ENCODE measurements at places on chromosomes 6 and 20. TPM values are rescaled to one million over a fixed set of nuclear protein-coding genes. Genes with fewer than 3 reads are reported as not detected.

SMPDL3A gene
- total RNA-seq, result 20.7 TPM

SNAP25 gene
- 3.5 TPM for total RNA-seq

ARFGEF3 gene
- 1.1 TPM for total RNA-seq

CRISP2 gene
- total RNA-seq, result not detected

RIMS4 gene
- 1.3 TPM for total RNA-seq

RNF182 gene
- 1.1 TPM for total RNA-seq

GRCh38 chr6:33126101-33126714 is 50.4 kb downstream of the HLA-DPB1 start:
- DNase-seq, result no peak

- DNase-seq, result no peak
Observed at GRCh38 chr20:42703744-42704143, 486.0 kb downstream of the PTPRT start.

DNA sequence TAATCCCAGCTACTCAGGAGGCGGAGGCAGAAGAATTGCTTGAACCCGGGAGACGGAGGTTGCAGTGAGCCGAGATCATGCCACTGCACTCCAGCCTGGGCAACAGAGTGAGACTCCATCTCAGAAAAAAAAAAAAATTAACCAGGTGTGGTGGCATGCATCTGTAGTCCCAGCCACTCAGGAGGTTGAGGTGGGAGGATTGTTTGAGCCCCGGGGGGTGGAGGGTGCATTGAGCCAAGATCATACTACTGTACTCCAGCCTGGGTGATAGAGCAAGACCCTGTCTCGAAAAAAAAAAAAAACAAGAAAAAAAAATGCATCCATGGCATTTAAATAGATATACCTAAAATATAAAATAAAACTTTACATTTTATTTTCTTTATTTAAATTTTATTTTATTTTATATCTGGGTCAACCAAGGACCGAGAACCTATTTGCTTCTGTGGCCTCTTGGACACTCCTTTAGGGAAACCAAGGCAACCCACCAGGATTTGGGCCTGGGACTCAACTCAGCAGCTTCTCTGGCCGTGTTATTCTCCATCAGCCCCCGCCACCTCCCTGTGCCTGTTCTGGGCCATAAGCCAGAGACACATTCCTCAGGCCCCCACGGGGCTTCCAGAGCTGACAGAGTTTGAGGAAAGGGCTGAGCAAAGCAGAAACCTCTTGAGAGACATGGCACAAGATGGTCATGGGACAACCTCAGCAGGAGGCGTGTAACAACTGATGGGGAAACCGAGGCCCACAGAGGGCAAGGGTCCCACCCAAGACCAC is 6.2 kb downstream of the SNTA1 start:
- peak; percentile 39 for DNase-seq

DNA sequence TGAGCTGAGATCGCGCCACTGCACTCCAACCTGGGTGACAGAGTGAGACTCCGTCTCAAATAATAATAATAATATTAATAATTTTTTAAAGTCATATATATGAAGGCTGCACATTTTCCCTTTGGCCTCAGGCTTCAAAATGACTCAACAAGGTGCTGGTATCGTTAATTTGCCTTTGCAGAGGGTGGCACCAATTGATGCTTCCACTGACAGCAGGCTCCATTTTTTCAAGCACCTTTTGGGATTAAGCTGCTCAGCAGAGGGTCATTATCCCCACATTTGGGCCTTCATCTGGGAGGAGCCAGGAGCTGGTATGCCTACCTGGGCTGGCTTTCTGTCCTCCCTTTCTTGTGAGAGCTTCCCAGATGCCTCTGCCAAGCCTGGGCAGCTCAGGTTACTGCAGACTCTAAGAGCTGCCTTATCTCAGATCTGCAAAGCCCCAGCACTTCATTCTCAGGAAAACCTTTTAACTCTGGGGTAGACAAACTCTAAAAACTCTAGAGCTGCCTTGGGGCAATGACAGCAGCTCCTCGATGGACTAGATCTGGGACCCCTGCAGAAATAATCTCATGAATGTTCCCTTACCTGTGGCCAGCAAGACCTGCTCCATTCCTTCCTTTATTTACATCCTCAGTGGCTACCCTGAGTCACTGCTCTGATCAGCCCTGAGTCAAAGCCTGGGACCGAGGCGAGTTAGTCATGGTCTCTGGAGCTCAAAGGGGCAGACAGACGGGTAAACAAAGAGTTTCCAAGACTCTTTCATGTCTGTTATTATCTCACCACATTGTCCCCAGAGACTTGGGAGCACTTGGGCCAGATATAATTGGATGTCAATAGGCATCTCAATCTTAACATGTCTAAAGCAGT is 80.0 kb upstream of the EYA2 start:
- no peak for DNase-seq

GRCh38 chr6:142796571-142796970 is 148.4 kb downstream of the HIVEP2 start:
- DNase-seq, result no peak

DNA sequence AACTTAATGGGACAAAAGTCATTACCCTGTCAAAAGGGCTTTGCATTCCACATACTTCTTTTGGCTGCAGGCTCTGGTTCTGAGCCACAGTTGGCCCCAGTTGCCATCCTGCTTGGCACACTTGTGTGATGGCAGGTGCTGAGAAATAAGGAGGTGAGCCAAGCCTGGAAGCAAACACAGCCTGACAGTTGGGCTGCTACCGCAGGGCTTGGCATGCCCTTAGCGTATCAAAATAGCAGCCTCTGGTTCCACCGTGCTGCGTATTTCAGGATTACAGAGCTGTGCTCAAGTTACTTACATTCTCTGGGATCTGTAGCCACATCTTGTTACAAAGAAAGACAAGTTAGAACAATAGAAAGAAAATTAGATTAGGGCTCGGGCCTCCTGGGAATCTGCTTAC is 11.1 kb downstream of the MTHFD1L start:
- peak; percentile 24 for DNase-seq

DNA sequence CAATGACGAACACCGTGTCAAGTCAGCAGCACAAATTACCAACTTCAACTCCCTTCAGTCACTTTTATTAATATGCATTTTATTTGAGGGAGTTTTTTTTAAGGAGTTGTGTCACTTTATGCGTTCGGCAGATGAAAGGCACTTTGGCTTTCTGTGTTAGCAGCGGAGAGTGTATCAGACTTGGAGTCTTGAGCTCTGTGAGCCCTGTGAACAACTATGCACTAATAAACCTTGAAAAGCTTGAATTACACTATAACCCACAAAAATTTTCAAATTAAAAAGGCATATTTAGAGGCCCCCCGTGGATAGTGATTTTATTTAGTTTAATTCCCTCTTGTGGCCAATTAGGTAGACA is 335.3 kb upstream of the NT5E start:
- peak; percentile 69 for DNase-seq

DNA sequence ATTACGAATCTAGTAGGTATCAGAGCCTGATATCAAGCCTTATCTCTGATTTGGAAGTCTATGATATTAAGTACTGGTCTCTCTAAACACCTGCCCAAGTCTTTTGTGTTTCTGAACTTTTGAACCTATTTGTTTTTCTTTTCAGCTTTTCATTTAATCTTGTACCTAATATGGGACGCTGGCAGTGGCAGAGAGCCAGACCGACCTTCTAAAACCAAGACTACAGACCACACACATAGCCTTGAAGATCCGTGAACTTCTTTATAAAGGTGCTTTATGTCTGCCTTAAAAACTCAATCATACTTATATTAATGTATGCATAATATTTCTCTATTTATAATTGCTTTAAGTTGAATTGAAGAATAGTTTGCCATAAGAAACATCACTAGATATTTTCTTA is 12.6 kb upstream of the PTCHD4 start:
- DNase-seq, result no peak

- no peak for DNase-seq
Observed at GRCh38 chr6:43853066-43853650, 83.1 kb downstream of the VEGFA start.

GRCh38 chr6:148521586-148521985 is 178.9 kb downstream of the SASH1 start:
- DNase-seq, result no peak

GRCh38 chr6:70315079-70315751 is 12.3 kb upstream of the COL9A1 start:
- DNase-seq, result no peak

DNA sequence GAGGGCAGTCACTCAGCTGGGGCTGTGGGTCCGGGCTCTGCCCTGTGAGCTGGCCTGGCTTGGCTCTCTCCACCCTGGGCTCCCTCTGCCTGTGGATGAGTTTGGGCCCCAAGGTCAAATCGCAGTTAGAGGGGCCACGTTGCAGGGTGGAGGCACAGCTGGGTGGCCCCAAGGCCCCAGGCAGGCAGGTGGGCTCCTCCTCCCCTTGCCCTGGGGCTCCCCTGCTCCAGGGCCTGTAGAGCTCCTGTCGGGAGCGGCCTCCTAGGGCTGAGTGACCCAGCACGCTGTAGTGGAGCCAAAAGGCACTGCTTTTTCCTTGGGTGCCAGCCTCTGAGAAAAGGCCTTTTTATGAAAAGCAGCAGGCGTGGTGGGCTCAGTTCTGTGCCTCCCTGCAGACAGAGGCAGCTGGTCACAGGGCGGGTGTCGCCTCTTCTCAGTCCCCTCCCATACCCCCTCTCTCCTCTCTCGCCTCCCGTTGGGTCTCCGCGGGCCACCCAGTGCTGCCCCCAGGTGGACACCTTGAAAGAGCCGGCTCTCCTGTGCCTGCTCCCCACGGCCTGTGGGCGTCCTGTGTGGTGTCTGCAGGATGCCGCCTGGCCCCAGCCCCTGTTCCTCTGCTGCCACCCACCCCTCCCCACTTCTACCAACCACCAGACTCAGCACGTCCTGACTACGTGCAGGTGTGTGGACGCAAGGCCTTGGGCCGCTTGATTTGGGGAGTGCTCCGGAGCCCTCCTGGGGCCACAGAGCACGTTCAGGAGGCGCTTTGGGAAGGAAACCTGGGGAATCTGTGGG is 13.2 kb downstream of the SS18L1 start:
- no peak for DNase-seq

DNA sequence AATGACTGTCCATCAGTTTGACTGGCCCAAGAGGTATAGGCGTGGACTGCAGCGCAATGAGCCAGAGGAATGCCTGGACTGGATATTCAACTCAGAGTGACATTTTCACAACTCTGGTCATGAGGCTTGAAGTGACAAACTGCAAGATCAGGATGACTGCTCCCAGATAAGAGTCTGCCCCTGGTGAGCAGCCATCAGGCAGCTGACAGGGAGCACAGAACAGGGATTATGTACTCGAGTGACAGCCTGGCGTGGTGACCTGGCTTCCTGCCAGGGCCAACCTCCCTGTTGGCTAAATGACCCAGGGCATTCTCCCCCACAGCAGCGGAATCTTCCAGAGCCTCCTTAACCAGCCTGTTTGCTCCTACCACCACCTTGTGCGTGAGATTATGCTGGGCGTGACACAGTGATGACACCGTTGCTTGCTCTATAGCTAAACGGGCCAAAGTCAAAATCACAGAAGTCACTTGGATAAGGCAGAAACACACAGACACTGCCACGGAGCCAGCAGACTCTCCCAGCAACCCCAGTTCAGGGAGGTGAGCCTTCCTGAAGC is 209.1 kb upstream of the JARID2 start:
- no peak for DNase-seq

GRCh38 chr6:38262026-38262425 is 377.7 kb downstream of the BTBD9 start:
- DNase-seq, result no peak

DNA sequence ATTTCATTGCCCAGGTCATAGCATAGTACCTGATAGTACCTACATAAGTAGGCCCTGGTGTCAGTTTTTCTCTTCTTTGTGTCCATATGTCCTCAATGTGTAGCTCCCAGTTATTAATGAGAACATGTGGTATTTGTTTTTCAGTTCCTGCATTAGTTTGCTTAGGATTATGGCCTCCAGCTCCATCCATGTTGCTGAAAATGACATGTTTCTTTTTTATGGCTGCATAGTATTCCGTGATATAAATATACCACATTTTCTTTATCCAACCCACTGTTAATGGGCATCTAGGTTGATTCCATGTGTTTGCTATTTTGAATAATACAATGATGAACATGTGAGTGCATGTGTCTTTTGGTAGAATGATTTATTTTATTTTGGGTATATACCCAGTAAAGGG is 641.6 kb downstream of the RFPL4B start:
- no peak for DNase-seq

DNA sequence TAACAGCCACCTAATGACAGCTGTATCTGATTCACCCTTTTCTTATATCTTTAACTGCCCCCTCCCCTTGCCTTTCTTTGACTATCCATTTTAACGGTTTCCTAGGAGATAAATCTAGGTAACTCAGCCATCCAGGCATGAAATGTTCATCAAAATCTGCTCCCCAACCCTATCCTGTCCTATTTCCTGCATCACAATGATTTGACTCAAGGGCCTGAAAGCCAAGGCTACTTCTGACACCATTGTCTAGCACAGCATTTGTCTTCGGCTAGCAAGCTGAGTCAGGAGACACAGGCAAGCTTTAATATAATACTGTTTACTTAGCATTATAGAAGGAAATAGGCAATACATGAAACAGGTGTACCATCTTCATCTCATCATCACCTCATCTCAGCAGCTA is 31.6 kb upstream of the MANEA start:
- DNase-seq, result no peak

Data from skin of body (tissue), 3 donors.